CD4-positive, alpha-beta T cell treated with Interferon alpha-2 for 1 hour (primary cell): ENCODE measurements at places on chromosomes 16 and 17.

DNA sequence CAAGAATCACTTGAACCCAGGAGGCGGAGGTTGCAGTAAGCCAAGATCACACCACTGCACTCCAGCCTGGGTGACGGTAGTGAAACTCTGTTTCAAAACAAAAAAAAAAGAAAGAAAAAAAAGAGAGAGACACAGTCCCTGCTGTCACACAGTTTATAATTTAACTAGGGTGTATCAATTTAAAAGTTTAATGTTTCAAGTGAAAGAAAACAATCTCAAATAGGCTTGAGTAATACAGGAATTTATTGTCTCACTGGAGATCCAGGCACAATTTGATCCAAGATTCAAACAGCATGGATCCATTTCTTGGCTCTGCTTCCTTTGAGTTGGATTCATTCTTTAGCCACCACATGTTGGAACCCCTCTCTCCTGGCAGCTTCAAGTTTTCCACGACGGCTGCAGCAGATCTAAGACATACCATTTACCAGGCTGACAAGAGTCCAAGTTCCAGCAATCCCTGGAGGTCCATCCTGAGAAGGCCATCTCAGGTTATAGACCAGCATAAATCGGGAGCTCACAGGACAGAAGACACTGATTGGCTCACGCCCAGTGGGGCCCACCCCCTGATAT is 97.5 kb downstream of the YPEL2 start:
- no peak for DNase-seq

- DNase-seq, result no peak
These were observed 1431.3 kb upstream of the CDH8 start for GRCh38 chr16:63467513-63467912.

GRCh38 chr16:51540259-51540658 is 389.2 kb upstream of the SALL1 start:
- DNase-seq, result no peak

- DNase-seq, result no peak
These were observed 355.4 kb upstream of the TNRC6C start for GRCh38 chr17:77602883-77603640.

DNA sequence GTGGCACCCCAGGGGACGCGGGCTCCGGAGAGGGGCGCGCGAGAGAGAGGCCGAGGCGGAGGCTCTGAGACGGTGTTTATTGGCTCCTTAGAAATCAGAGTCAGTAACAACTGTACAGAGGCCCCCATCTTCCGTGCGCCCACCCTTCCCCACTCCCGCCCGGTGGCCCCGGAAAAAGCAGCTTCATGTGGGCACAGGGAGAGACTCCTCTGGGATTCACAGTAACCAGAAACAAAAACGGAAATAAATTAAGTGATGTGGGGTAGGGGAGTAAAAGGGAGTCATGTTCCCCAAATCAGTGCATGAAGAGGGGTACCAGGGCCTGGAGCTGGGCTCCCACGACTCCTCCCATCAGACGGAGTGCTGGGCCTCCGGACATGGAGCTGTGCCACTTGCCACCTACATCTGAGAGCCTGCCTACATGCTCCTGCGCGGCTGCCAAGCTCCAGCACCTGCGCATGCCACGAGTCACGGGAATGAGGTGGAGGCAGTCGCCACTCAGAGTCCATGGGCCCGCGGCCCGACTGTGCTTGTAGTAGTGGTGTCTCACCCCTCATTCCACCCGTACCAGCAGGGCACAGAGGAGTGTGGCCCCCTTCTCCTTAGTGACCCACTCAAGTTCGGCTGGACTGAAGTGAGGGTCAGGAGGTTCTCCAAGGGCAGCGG is 543 bp upstream of the GPS2 start:
- no peak for DNase-seq

- peak; percentile 68 for DNase-seq
These were observed 5.9 kb upstream of the MAP2K3 start for GRCh38 chr17:21278450-21279197.

- DNase-seq, result peak; percentile 72
These were observed 18.9 kb downstream of the COG1 start for GRCh38 chr17:73211745-73212144.

GRCh38 chr16:72909196-72909595 is 138.7 kb downstream of the ZFHX3 start:
- no peak for DNase-seq

DNA sequence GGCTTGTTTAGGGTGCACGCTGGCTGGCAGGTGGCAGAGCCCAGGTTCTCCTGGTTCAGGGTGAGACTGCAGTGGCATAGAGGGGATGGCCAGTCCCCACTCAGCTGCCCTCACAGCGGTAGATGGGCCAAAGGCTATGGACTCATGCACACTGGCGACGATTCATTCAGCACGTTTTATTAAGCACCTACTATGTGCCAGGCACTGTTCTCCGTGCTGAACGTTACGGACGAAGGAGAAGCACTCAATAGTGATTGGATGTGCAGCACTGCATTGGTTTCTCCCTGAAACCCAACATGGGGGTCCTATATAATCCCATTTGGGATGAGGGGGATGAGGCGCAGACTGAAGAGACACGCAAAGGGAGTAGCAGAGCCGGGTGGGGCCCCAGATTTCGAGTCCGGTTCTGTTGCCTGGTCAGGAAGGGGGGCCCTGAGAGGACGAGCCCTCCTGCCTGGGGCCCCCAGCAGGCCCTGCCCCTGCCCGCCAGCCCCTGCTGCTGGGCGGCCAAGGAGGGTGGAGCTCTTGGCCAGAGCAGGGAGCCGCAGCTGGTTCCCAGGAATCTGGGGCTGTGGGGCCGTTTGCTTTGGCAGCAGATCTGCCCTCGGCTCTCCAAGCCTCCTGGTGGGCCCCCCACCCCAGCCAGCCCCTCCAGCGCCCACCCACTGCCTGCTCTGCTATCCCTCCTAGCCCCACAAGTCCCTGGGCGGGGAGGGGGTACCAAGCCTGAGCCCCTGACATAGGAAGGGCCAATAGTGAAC is 8.8 kb downstream of the GLIS2 start:
- DNase-seq, result no peak

GRCh38 chr16:11557801-11558200 is 28.9 kb downstream of the LITAF start:
- DNase-seq, result no peak

- DNase-seq, result no peak
These were observed 7.5 kb downstream of the CFAP97D1 start for GRCh38 chr17:43787728-43788127.

DNA sequence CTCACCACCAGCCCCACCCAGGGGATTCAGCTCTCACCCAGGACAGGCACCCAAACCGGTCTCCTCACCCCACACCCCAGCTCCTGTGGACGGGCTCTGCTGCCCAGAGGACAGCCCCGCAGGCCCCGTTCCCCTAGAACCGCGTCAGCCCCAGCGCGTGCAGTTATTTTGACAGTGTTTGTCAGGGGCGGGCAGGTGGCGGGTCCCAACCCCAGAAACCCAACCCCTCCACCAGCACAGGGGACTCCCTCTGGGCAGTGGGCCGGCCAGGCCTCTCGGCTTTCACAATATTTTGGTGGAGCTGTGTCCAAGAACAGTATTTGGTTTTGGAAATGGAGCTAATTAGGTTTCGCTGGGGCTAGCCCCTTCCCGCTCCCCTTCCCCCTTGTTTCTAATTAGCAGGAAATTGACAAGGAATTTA is 44.8 kb downstream of the BAHCC1 start:
- no peak for DNase-seq

DNA sequence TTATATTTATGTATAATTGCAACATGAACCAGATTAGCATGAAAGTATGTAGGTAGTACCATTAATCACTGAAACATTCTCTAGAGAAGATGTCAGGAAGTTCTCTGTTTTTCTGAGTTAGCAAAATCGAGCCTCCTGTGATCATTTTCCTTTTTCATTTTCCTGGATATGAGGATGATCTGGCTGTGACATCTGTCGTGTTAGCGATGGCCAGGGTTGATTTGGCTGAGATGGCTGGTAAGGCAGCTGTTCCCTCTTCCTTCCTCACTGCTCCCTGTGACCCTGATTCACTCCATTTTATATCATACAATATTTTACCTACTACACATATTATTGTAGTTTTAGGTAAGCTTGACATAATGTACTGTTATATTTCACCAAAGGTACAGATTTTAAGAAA is 10.3 kb downstream of the CNTNAP4 start:
- no peak for DNase-seq

DNA sequence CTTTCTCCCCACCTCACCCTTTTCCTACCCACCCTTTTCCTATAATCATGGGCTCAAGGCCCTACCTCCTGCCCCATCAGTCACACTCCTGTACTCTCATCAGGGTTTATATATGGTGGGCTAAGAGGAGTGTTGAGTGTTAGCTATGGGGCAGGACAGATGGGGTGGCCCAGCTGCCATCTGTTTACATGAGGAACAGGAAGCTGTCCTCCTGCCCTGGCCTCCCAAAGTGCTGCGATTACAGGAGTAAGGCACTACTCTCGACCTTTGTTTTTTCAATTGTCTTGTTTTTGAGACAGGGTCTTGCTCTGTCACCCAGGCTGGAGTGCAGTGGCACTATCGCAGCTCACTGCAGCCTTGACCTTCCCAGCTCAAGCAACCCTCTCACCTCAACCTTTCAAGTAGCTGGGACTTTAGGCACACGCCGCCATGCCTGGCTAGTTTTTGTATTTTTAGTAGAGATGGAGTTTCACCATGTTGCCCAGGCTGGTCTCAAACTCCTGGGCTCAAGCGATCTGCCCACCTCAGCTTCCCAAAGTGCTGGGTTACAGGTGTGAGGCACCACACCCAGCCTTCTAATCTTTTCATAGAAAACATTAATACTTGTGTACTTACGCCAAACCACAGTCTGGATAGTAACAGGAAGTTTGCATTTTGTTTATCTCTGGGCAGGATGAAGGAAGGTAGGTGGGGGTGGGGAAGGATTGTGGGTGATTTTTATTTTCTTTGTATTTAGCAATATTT is 1.6 kb downstream of the TRADD start:
- peak; percentile 50 for DNase-seq

DNA sequence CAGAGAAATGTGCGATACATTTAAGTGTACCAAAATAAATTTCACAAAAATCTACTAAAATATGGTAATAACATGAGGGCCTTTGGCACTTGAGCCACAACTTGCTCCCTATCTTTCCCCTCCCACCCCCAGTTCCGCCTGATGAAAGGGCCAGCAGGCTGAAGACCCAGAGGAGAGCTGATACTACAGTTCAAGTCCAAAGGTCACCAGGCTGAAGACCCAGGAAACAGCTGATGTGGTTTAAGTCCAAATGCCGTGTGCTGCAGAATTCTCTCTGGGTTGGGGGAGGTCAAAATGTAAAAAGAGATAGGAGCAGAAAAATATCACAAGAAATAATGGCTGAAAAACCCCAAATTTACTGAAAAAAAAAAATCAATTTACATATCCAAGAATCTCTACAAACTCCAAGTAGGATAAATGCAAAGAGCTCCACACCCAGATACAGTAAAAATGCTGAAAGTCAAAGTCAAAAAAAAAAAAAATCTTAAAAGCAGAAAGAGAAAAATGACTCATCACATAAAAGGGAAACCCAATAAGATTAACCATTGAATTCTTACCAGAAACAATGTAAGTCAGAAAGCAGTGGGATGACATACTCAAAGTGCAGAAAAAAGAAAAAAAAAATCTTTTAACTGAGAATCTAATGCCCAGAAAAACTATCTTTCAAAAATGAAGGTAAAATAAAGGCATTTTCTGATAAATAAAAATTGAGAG is 452.1 kb upstream of the ASIC2 start:
- DNase-seq, result no peak

DNA sequence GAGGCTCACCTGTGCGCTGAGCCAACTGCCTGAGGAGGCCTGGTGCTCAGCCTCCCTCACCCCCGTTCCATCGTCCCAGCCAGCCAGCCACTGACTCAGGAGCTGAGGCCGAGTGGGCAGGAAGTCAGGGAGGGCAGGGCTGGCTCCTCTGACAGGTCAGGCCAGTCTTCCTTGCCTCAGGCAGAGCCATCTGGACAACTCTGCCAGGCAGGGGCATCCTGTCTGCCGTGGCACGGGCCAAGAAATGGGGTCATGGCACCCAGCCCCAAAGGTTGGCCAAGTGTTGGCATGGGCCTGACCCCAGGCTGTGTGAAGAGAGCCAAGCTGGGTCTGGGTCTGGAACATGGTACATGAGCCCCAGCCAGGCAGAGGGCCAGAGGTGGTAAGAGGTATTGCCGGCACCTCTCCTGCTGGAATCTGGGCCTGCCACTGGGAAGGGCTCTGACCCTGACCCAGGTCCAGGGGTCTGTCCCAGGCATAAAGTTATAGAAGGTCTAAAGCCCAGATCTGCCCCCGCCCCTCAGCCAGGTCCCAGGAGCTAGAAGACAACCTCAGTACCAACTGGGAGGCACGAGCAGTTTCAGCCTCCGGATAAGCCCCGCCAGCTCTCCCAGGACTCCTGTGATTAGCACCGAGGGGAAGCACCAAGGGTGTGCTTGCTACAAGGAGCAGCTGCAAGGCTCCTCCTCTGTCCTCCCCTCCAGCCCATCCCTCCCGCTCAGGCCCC is 2.5 kb upstream of the VASN start:
- DNase-seq, result no peak

DNA sequence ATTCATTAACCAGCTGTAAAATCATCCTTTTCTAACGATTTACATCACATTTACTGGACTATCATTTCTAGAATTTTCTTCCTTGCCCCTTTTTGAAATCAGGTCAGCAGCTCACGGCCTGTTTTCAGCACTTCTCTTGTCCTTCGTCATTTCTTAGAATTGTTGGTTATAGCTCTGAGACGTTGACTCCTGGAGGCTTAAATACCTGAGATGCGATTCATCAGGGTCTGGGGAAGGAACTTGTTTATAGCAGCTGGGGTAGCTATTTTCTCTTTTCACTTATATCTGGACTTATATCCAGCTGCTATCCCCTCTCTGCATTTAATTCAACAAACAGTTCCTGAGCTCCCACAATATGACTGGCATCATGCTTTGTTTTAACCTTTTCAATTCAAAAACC is 338.7 kb upstream of the TNRC6C start:
- DNase-seq, result no peak

DNA sequence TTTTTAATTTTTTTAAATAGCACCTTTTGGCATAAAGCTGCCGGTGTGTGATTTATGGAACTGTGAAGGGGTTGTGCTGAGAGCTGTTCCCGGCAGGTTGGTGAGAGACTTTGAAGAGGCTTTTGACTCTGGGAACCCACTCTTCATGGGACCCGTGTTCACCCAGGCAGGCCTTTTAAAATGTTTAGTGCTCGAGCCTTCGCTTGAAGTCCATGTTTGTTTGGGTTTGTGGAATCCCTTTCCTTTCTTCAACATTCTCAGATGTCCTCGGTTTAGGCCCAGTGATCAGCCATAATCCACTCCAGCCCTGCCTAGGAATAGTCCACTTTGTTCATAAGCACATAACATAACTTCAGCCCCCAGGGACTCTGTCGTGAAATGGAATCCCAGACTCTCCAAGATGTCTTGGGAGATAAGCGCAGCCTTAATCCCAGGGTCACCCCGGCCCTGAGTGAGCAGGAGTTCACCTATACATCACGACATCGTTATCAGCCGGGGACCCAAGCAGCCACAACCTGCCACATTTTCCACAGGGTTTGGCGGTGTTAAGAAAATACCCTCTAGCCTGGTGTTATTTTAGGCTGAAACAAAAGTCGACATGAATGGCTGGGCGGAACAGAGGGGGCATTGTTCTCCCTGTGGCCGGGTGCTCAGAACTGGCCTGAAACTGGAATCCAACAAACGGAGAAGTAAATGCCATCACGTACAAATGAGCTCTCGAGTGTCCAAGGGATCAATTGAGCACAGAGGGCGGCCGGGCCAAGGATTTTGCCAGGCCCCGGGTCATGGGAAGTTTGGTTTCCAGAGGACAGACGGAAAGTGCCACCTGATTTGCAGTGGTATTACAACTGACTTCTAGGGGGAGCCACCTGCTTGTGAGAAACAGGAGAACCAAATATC is 145.7 kb upstream of the IRX3 start:
- no peak for DNase-seq

- no peak for DNase-seq
These were observed 191.4 kb upstream of the SDK2 start for GRCh38 chr17:73835605-73836004.
